ENCODE measurements at places on chromosomes 1 and 21.

- DNase-seq, result no peak
These were observed 203.3 kb upstream of the IVNS1ABP start for GRCh38 chr1:185520188-185520920.

DNA sequence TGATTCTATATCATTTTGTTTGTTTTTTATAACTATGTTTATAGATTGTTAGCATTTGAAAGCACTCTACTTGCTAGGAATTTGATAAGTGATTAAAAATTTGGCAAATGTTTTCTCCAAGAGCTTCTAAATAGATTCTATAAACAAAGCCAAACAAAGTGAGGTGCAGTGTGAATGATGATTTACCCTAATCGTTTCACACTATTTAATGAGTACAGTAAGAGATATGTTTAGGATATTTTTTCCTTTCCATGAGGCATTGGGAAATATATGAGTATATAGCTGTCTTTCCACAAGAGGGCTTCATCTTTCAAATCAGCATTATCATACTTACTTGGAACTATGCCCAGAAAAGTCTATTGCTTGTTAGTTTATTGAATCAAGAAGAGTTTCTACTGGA lies 277.0 kb upstream of the BRINP3 start:
- DNase-seq, result no peak

- DNase-seq, result no peak
These were observed 433.3 kb downstream of the DISC1 start for GRCh38 chr1:232059726-232060374.

GRCh38 chr1:23625459-23625858 lies 66.1 kb upstream of the RPL11 start:
- DNase-seq, result no peak

DNA sequence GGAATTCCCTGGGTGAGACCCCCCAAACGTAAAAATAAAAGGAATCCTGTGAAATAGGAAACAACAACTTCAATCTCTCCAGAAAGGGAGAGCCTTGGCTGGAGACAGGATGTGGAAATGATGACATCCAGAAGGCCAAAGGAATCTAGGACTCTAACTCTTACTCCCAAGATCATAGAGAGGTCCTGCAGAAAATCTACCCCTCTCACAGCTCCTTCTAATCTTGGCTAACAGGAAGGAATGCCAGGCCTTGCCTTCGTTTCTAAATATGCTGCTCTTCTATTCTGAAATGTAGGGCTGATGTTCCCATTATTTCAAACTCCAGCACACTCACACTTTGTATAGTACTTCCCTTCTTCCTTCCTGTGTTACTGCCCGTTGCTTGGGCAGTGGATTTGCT lies 40.7 kb downstream of the ARHGEF11 start:
- no peak for DNase-seq

DNA sequence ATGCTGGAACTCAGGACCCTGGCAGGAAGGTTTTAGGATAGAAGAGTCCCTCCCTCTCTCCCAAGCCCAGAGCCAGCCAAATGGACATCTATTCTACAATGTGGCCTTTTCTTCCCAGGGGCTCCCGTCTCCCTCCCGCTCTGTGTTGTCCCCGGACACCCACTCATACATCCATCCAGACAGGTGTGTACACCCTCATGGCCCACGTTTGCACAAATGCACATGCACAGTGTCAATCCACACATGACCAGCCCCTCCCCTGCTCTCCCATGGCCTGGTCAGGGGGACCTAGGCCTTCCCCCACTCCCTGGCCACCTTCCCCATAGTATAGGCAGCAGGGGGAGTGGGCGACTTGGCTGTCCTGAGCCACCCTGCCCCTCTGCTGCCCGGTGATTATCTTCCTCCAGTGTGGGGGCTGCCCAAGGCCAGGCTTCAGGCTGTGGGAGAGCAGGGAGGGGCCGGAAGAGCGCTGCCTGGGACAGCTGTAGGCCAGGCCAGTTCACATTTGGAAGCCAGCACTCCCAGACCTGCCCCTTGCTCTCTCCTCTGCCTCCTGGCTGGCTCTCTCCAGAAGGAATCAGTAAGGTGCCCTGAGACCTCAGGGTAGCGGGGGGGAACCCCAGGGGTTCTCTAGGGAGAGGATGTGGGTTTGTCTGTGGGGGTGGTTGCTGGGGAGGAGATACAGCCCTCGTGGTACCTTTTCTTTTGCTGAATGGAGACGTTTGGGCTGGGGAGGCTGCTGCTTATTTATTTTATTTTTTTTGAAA lies 4.1 kb upstream of the PTPN7 start:
- no peak for DNase-seq

- DNase-seq, result no peak
These were observed 13.5 kb downstream of the COL18A1 start for GRCh38 chr21:45418301-45419071.

GRCh38 chr1:94723894-94724293 lies 96.3 kb upstream of the SLC44A3 start:
- DNase-seq, result no peak

DNA sequence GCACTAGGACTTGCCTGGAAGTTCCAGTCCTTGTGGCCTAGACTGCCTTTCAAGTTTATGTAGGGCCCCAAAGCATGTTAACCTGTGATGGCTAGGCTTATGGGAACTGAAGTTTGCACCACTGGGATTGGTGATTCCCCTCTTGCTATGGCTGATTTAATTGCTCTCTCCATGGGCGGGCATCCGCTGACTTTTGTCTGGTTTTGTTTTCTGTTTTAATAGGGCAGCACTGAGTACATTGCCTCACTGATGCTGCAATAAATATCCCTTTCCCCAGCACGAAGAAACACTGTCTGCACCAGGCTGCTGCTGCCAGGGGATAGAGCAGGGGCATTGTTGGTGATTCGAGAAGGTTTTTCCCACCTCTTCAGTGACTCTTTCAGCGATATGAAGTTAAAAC lies 73.3 kb upstream of the PDE4B start:
- DNase-seq, result no peak

- no peak for DNase-seq
These were observed 15.5 kb downstream of the DEGS1 start for GRCh38 chr1:224198572-224198971.

GRCh38 chr1:205275916-205276688 lies 45.4 kb downstream of the NUAK2 start:
- peak; percentile 36 for DNase-seq

DNA sequence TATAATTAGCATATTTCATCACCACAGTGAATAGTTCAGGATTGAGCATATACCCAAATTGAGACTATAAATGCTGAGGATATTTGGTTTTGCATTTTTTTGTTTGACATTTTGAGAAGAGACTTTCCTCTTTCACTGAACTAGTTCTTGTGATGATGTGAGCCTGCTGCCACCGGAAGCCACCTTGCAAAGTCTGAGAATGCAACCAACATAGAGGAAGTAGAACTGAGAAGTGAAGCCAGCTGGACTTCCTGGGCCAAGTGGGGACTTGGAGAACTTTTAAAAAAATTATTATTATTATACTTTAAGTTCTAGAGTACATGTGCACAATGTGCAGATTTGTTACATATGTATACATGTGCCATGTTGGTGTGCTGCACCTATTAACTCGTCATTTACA lies 102.3 kb downstream of the RPE65 start:
- DNase-seq, result no peak

- no peak for DNase-seq
These were observed 11.2 kb downstream of the TRAF3IP3 start for GRCh38 chr1:209767096-209767495.

DNA sequence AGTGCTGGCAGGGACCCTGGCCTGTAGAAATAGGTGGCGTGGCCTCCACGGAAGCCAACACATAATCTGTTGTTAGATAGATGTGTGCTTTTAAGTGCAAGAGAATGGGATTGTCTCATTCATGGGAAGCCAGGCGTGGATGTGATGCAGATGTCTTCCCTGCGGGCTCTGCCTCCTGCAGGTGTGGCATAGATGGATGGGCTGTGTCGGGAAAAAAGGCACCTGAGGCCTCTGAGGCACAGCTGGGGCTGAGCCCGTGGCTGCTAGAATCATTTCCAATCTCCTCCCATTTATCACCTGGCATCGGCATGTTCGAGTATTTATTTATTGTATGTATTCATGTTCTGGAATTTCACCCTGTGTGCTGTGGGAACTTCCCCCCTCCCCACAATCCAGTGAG lies 353.4 kb upstream of the AJAP1 start:
- DNase-seq, result no peak

GRCh38 chr1:203733009-203733863 lies 31.7 kb upstream of the LAX1 start:
- no peak for DNase-seq

GRCh38 chr1:192729500-192729899 lies 79.3 kb upstream of the RGS2 start:
- no peak for DNase-seq

GRCh38 chr1:222452031-222452430 lies 95.9 kb downstream of the HHIPL2 start:
- DNase-seq, result no peak

DNA sequence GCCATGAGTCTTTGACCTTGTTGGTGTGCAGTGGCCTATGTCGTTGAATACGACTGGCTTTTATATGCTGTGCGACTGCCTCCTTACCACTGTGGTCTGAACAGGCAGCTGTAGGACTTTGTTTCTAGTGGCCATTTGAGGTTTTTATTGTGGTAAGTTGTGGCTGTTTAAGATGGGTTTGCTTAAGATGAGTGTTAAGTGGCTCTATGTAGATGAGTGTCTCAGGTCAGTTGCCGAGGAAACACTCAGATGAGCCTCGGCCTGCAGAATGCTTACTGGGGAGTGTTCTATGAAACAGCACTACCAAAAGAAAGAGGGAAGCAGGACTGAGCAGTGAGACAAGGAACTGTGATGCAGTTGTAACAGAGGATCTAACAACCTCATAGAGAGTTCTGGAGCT lies 14.9 kb upstream of the CD1C start:
- no peak for DNase-seq

DNA sequence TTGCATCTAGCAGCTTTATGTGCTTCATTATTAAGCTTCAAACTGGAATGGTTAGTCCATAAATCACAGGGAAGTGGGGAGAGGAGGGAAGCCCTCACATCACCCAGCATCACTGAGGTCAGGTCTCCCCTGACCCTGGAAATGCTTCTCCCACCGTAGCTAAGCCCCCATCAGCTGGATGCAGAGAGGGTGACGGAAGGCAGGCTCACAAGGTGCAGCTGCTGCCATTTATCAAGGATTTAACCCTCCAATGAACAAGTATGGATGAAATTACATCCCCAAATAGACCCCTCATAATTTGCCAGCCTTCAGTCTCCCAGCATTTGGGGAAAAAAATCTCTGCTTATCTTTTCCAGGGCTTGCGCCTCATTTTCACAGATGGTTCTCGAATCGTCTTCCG lies 60.8 kb downstream of the PGM1 start:
- no peak for DNase-seq

- DNase-seq, result no peak
These were observed 29.0 kb downstream of the POU2F1 start for GRCh38 chr1:167249702-167250101.

DNA sequence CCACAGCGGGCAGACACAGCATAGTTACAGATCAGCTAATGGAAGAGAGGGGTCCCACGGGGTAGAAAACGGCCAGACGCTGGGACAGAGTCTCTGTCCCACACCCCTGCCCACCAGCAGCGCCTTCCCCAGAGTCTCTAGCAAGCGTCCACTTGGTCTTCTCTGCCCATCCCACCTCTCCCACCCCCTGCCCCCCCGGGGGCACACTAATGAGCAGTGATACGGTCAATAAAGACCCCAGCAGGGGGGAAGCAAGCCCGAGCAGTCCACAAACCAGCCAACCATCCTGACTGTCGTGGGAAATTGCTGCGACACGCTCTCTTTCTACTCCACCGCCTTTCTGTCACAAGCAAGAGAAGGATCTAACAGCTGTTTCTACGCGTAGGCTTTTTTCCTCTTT lies 374.7 kb downstream of the NPHP4 start:
- no peak for DNase-seq

DNA sequence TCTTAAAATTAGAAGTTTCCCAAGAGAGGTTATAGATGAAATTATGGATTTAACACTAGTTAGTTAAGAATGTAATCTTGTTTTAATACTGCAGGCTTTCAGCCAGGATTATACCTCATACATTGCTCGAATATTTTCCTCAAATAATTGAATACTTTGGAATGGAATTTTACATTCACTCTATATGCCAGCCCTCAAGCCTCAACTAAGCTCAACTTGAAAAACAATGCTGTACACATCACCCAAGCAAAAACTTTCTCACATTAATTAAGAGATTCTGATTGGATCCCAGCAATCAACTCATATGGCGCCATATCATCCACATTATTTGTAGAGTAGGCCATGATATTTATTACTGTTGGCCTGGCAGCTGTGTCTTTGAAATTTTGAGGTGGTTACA lies 710.7 kb upstream of the ADAMTS5 start:
- no peak for DNase-seq

DNA sequence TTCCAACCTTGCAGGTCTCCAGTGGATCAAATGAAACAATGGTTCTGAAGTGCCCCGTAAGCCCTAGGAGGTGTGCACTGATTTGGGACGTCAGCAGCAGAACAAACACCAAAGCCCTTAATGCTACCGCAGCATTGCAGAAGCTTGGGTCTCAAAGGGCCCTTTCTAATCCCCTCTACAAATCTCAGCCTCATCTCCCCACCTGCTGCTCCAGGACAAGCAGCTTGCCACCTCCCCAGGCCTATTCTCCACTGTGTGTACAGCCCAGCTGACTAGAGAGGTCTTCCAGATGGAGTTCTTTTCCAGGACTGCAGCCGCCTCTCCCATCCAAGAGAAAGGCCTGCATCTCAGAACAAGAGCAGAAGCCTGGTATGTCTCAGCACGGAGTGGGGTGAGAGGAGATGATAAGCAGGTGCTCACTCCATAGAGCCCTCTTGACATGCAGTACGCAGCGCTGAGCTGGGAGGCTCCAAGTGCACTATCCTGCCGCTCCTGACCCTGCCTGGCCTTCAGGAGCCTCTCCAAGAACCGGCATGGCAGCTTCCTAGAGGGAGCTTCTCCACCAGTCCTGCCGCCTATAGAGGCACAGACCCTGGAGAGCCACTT lies 46.3 kb downstream of the MRPL37 start:
- DNase-seq, result no peak

GRCh38 chr1:230857077-230857476 lies 11.2 kb downstream of the C1orf198 start:
- DNase-seq, result peak; percentile 62

GRCh38 chr1:181985936-181986906 lies 75.3 kb downstream of the ZNF648 start:
- no peak for DNase-seq

DNA sequence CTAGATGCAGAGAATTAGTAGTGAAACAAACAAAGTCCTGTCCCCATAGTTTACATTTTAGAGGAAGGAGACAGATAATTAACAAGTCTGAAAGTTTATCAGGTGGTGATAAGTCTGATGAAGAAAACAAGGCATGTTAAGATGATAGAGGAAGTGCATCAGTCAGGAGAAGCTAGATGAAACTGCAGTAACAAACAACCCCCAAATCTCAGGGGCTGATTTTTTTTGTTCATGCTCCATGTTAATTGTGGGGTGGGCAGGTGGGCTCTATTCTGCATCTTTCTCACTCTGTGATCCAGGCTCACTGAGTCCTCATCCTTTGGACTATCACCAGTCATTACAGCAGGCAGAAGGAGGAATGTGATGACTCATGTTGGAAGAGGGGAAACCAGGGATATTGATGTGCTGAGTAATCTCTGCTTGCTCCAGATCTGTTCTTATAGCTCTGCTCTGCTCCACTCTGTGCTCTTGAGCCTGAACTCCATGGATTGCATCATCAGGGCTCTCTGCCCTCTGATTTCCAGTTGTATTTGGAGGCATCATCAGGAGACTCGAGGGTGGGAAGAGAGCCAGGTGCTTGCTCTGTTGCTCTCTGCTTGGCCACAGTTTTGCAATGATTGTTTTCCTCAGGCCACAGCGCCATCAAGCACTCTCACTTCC lies 166.9 kb downstream of the IER5 start:
- no peak for DNase-seq

Measured in substantia nigra (tissue), 51 donors.